ENCODE measurements at places on chromosomes 6 and 20. TPM values are rescaled to one million over a fixed set of nuclear protein-coding genes. Genes with fewer than 3 reads are reported as not detected.

DNA sequence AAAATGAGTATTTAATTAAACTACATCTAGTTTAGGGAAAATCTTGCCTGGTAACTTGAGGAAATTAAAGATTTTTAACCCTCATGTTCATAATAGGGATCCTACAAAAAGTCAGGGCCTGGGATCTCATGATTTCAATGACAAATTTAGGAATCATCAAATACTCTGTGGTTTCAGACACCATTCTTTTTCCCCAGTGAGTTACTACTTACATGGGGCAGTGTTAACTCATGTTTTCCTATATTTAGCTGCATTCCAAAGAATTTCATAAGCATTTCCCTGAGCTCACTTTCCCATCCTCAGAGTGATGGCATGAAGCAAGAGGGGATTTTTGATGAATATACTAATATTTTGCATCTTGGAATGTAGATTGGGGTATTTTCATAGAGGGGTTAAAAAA, 321.7 kb downstream of the CENPW start:
- no peak overlapping the region for H3K4me3 ChIP-seq
- no peaks in the 10 kb centered on the region for H3K4me1 ChIP-seq
- H3K27ac ChIP-seq, result no peak overlapping the region
- no peaks in the 10 kb centered on the region for H3K36me3 ChIP-seq

Gene CNKSR3
- polyA plus RNA-seq, result not detected

Gene MYB
- polyA plus RNA-seq, result 2.5 TPM

Gene HMGCLL1
- not detected for polyA plus RNA-seq

GRCh38 chr20:7692478-7692877, 247.8 kb downstream of the HAO1 start:
- H3K27me3 ChIP-seq, result peaks cover 5% of the 10 kb centered on the region
- no peaks in the 10 kb centered on the region for H3K4me1 ChIP-seq
- no peak overlapping the region for H3K27ac ChIP-seq
- no peak for DNase-seq

Gene HAO1
- polyA plus RNA-seq, result not detected

Gene HRH3
- polyA plus RNA-seq, result not detected

DNA sequence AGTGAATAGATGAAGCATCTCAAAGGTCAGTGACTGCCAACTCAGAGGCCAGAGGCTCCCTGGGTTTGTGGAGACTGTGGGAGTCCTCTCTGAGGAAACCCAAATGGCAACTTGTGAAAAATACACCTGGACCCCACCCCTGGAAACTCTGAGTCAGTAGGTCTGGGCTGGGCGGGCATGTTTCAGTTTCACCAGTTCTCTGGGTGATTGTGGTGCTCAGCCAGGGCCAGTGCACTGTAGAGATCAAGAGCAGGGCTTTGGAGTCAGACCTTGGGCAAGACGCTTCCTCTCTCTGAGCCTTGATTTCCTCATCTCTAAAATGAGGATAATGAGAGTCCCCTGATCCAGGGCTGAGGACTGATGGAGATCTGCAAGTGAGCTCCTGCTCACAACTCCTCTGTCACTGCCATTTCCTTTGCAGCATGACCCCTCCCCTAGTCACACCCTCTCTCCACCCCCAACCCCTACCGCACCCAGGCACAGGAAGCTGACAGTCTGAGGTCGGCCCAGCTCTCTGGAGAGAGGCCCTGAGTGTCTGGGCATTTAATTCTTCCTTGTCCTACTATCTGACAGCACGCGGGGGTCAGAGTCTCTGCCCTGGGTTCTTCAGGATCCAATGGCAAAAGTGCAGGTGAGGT, 5.1 kb downstream of the DEF6 start:
- peak; percentile 79 for DNase-seq
- H3K36me3 ChIP-seq, result peaks cover 39% of the 10 kb centered on the region
- H3K27me3 ChIP-seq, result no peaks in the 10 kb centered on the region
- H3K27ac ChIP-seq, result peak overlapping the region; percentile 95
- H3K4me1 ChIP-seq, result peaks cover 78% of the 10 kb centered on the region
- peak overlapping the region; percentile 98 for H3K4me3 ChIP-seq

Gene AKIRIN2
- polyA plus RNA-seq, result 33.4 TPM

Gene SSR1
- polyA plus RNA-seq, result 159 TPM

GRCh38 chr6:130020073-130020906, 1.9 kb downstream of the L3MBTL3 start:
- peak overlapping the region; percentile 98 for H3K27ac ChIP-seq
- peaks cover 31% of the 10 kb centered on the region for H3K4me1 ChIP-seq
- H3K27me3 ChIP-seq, result no peaks in the 10 kb centered on the region
- peak overlapping the region; percentile 99 for H3K4me3 ChIP-seq
- DNase-seq, result peak; percentile 39

DNA sequence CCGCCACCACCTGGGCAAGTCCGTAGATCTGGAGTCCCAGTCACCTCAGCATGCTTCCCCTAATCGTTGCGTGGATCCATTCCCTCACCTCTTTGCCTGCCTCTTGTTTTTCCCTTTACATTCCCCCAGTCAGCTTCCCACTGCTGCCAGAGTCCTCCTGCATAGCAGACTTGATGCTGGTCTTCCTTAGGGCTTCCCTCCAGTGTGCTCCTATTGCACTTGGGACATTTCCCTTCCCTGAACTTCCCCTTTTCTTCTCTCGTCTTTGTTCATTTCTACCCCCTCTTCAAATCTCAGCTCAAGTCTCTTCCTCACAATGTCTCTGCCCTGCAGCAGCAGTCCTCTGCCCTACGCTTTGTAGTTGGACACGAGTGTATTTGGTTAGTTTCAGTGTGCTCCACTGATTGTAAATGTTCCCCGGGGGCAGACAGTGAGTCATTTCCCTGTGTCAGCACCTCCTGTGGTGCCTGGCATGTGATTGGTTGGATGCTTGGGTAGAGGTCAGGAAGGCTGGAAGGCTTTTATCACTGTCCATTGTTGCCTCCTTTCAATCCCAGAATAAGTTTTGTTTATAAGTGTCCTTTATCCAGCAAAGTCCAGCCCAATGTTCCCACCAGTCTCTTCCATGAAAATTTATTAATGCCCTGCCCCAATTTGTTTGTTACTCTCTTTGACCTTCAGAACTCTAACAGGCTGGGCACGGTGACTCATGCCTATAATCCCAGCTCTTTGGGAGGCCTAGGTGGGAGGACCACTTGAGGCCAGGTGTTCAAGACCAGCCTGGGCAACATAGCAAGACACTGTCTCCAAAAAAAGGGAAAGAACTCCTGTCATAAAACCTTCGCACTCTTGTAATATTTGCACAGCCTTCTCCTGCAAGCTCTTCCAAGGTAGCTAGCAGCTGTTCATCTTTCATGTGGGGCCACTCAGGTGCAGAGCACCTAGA, 38.3 kb downstream of the FAM120B start:
- H3K4me3 ChIP-seq, result no peak overlapping the region
- peaks cover 13% of the 10 kb centered on the region for H3K36me3 ChIP-seq
- H3K27ac ChIP-seq, result no peak overlapping the region
- H3K27me3 ChIP-seq, result no peaks in the 10 kb centered on the region
- peaks cover 15% of the 10 kb centered on the region for H3K4me1 ChIP-seq
- DNase-seq, result no peak

DNA sequence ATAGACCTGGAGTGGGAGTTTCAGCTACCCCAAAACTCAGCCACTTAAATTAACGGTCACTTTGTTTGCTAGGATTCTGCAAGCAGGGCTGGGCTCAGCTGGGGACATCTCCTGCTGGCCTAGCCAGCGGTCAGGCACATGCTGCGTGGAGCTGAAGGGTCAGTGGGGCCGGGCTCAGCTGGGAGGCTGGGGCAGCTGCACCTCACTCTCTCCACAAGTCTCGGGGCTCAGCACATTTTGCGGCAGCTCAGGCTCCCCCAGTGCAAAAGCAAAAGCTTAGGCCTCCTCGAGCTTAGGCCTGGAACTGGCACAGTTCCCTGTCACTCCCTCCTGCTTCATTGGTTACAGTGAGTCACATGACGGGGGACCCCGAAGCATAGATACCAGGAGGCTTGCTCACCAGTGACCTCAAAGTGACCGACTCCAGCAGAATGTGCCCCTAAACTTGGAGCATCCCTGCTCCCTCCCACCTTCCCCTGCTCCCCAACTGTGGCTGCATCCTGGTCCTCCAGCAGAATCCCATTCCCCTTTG, 80.6 kb upstream of the CST7 start:
- H3K36me3 ChIP-seq, result peaks cover 14% of the 10 kb centered on the region
- no peak for DNase-seq
- H3K4me1 ChIP-seq, result peaks cover 4% of the 10 kb centered on the region
- H3K4me3 ChIP-seq, result no peak overlapping the region
- no peak overlapping the region for H3K27ac ChIP-seq

- H3K27ac ChIP-seq, result no peak overlapping the region
- no peak overlapping the region for H3K4me3 ChIP-seq
- H3K4me1 ChIP-seq, result peaks cover 7% of the 10 kb centered on the region
- H3K36me3 ChIP-seq, result peaks cover 8% of the 10 kb centered on the region
Observed at GRCh38 chr6:38215651-38216311, 396.3 kb downstream of the ZFAND3 start.

Gene DACT2
- polyA plus RNA-seq, result not detected

DNA sequence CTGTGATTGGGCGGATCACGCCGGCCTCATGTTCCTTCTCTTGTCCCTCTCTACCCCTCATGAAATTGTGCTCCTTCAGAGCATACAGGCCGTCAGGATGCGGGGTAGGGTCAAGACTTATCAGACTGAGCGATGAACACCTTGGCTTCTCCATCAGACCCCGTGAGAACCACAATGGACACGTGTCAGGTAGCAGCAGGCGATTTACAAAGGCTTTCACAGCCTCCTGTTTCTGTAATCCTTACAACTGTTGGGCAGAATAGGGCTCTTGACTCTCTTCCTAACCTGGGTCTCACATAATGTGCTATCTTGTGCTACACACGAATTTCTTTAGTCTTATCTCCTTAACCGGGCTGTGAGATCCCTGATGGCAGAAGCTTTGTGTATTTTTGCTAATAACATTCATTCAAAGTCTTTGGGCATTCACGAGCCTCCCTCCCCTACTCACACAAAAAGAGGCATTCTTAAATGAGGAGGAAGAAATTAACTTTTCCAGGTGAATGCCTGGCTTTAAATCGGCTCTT, 122.9 kb upstream of the SLC22A23 start:
- H3K27me3 ChIP-seq, result peaks cover 9% of the 10 kb centered on the region
- H3K27ac ChIP-seq, result no peak overlapping the region
- H3K4me3 ChIP-seq, result no peak overlapping the region
- no peaks in the 10 kb centered on the region for H3K4me1 ChIP-seq
- no peak for DNase-seq
- no peaks in the 10 kb centered on the region for H3K36me3 ChIP-seq

DNA sequence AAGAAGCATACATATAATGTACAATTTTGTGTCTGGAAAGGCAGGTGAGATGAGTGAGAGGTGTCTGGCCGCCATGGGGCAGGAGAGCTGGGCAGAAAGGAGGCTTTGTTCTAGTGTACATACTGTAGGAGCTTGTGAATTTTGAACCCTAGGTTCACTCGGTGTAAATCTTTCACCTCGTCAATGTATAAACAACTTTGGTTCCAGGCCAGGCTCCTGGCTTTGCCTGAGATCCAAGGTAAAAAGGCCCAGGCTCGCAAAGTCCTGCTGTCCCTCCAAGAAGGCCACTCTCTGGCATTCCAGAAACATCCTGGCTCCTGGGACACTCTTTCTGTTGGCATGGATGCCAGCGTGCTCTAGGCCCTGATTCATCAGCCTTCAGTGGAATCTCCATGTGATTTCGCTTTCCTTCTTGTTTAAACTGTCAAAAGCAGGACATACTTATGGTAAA, 7.1 kb upstream of the SLC22A7 start:
- no peaks in the 10 kb centered on the region for H3K36me3 ChIP-seq
- H3K27me3 ChIP-seq, result peaks cover 3% of the 10 kb centered on the region
- no peak for DNase-seq
- no peaks in the 10 kb centered on the region for H3K4me1 ChIP-seq
